ENCODE measurements at places on chromosomes 16 and 17. TPM values are rescaled to one million over a fixed set of nuclear protein-coding genes. Genes with fewer than 3 reads are reported as not detected.
A peak's percentile ranks its signal among the peaks of the same experiment; 100 is the strongest.

DNA sequence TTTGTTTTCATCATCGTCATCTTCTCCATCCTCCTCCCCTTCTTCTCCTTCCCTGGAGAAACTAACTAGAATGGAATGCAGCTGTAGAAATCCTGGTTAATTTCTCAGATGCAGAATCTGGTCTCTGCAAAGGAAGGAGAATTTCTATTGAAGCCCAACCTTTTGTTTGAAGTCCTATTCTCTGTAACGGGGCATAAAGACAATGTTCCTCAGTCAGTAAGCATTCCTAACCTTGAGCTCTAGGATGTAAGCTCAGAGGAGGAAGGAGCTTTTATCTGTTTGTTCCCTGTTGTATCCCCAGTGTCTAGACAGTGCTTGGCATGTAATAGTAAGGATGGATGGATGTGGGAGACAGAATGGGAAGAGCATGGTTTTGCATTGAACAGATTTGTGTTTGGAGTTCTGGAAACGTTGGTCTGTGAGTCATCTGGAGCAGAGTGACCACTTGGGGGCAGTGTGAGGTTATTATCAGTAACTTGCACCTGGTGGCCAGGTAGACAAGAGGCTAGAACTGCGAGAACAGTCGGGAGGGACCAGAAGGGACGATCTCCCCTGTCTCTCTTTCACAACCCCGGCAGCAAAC is 363.7 kb downstream of the SNX29 start:
- DNase-seq, result peak; percentile 22

DNA sequence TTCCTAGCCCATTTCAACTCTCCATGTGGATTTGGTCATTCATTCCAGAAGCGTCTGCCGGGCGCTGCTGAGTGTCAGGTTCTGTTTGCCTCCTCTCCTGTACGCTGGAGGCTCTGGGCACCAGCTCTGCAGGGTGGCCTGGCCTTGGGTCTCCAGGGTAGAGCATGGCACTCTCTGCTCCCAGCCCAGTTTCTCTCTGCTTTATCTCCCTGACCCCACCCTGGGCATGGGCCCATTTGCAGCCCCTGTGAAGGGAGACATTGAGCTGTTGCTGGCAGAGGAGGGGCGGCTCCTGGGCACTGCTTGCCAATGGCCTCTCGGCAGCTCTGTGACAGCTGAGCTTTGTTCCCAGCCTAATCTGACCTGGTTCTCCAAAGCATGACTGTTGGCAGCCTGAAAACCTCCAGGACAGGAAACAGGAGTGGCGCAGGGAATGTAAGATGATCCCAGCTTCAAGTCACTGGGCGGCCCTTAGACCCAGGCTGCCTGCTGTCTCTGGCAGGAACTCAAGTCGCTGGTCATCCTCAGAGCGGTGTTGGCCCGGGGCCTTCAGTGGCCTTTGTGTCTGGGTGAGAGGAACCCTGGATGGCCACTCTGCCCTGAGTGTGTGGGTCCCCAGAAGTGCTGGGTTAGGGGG is 146.8 kb downstream of the SEC14L1 start:
- DNase-seq, result no peak

DNA sequence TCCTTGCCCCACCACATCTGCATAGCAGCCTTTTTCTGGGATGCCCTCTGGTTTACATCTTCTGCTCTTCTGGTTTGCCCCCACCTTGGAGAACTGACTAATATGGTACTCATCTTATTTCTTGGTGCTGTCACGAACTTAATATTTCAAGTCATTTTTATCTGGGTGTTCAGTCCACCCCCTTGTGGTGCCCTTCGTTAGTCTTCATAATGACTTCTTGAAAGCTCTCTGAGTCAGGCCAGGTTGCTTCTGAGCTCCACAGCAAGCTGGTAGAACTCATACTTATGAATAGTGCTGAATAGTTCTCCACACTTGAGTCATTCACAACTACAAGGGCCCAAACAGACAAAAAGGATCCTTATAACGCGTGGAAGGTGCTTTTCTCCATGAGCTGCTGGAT is 35.8 kb upstream of the TEKT3 start:
- no peak for DNase-seq

GRCh38 chr17:4533523-4534504 is 21.4 kb downstream of the MYBBP1A start:
- DNase-seq, result no peak

Gene C16orf74
- 2.3 TPM for total RNA-seq

Gene ARL2BP
- total RNA-seq, result 32.8 TPM

Gene MYO15A
- total RNA-seq, result 0.78 TPM

DNA sequence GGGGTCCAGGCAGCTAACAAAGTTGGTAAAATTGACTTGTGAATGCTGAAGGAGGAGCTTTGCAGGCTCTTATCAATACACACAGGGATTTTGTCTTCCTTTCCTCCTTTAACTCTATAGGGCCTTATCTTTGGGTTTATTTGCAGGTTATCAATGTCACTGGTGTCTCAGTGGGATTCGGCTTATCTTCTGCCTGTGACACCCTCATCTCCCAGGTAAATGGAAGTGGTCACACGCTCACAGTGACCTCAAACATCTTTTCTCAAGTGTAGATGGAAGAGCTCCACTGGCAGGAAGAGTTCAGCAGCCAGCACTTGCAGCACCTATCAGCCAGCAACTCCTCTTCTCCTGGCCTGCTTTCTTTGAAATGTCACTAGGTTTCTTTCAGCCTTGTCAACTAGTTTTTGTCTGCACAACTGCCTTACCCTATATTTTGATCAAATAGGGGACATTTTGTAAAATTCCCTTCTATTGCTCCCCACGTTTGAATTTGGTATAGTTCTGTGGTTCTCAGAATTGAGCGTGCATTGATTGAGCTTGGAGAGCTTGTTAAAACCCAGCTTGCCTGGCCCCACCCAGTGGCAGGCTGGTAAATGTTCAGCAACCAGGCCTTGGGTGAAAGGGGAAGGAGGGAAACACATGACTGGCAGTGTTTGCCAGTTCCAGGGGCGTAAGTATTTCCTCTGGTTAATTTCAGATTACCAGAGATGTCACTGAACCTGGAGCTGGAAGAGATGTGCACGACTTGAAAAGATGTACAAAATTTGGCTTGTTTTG is 12.8 kb downstream of the SLC47A1 start:
- no peak for DNase-seq

DNA sequence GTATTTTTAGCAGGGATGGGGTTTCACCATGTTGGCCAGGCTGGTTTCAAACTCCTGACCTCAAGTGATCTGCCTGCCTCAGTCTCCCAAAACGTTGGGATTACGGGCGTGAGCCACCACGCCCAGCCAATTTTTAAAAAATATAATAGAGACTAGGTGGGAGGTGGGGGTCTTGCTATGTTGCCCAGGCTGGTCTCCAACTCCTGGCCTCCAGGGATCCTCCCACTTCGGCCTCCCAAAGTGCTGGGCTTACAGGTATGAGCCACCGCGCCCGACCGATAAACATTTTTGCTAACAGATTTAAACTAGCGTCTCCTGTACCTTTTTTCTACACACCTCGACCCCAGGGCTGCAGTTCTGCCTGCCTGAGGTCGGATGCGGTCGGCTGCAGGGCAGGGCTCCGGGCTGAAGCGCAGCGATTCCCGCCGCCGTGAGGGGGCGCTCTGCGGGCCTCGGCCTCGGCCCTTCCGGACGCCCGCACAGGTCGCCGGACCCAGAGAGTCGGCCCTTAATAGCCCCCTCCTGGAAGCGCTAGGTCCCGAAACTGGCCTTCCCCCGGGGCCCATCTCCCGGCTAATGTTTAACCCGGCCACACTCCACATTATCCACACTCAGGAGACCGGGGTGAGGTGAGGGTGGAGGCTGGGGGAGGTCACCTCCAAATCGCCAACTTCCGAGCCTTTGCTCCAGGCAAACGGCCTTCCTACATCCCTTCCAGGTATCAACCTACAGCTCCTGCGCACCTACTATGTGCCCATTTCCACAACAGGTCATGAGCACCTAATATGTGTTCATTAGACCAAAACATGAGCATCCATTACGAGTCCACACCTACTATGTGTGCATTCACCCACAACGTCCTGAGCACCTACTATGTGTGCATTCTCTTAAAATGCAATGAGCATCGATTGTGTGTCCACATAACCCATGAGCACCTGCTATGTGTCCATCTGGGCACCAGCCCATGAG is 2.0 kb upstream of the GLIS2 start:
- no peak for DNase-seq

Gene SEPTIN12
- total RNA-seq, result not detected

- DNase-seq, result no peak
Measured at GRCh38 chr17:54085020-54085419, 262.3 kb downstream of the KIF2B start.

GRCh38 chr16:15980329-15980728 is 30.9 kb downstream of the ABCC1 start:
- no peak for DNase-seq

- DNase-seq, result no peak
Measured at GRCh38 chr17:73284354-73284753, 22.7 kb upstream of the CPSF4L start.

DNA sequence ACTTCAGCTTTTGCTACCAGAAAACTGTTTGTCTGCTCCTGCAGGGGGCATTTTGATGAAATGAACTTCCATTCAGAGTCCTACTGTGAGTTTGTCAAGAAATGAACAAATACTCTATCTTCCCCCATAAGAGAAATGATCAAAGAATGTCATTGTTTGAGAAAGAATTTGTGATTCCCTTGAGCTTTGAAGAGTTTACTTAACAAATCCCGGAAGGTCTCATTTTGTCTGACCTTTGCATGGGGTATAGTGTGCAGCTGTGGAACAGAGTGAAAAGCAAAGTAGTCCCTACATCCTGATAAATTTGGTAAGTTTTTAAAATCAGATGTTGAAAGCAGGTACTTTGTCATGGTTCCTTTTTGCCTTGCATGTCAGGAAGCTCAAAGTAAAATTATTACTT is 178.0 kb downstream of the ABCC12 start:
- DNase-seq, result no peak

GRCh38 chr16:74601126-74601871 is 5.6 kb downstream of the GLG1 start:
- DNase-seq, result peak; percentile 70
